ENCODE measurements at places on chromosomes 16 and 17.

GRCh38 chr16:12618515-12618914 lies 185.2 kb downstream of the CPPED1 start:
- DNase-seq: no peak

GRCh38 chr16:11327277-11328171 lies 17.7 kb upstream of the RMI2 start:
- DNase-seq: peak; percentile 26

- DNase-seq: no peak
Measured at GRCh38 chr17:17886226-17886625, 49.4 kb upstream of the SREBF1 start.

DNA sequence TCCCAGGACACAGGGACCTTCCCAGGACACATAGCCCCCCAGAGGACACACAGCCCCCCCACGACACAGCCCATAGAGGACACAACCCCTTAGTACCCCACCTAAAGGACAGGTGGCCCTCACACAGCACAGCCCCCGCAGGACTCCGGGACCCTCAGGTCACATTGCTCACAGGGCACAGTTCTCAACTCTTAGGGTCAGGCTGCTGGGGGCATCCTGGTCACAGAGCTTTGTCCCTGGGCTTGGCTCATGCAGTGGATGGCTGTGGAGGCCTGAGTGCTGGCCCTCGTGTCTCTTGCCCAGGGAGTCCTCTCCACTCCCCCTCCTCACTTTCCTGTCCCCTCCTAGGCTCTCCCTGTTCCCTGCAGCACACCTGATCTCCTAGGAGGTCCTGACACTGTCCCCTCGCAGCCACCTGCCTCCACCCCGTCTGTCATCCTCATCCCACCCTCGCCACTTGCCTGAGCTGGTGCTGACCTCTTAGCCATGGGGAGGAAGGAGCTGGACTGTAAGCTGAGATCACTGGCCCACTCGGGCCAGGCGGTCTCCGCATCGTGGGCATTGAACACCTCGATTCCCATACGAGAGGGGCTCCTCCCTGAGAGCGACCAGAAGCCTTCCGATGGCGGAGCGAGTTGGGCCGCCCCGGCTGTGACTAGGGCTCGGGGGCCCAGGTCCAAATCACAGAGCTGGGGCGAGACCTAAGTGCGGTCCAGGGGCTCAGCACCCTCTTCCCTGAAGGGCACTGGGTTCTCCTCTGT lies 1.4 kb upstream of the WDR45B start:
- no peak for DNase-seq

- DNase-seq: no peak
Measured at GRCh38 chr17:15453246-15453645, 14.2 kb downstream of the CDRT4 start.

GRCh38 chr17:71287071-71287823 lies 833.6 kb upstream of the SOX9 start:
- no peak for DNase-seq

DNA sequence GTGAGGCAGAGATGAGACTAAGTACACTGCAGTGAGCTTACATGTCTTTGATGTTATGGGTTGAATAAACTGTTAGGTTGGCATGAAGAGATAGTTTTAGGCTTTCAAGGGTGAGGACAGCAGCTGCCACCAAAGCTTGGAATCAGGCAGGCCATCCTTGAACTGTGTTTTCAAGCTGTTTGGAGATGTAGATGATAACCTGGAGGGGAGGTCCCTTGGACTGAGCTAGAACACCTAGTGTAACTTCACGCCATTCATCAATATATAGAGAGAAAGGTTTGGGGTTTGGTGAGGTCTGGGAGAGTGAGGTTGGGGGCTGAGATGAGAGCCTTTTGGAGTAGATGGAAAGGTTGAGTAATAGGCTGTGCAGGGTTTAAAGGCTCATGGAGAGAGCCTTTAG lies 2447.0 kb downstream of the TP53TG3F start:
- no peak for DNase-seq

DNA sequence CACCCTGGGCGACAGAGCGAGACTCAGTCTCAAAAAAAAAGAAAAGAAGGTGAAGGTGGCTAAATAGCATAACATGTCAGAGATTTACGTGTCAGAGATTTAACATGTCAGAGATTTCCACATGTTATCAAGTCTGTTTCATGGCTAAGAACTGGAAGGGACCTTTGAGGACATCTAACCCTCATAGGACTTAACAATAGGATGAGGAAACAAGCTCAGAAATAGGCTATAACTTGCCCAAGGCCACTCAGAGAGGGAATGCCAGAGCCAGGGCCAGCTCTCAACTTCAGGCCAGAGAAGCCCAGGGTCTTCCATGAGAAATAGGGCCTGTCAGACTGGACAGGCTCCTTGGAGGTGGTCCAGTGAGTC lies 26.8 kb upstream of the ZNF629 start:
- no peak for DNase-seq

DNA sequence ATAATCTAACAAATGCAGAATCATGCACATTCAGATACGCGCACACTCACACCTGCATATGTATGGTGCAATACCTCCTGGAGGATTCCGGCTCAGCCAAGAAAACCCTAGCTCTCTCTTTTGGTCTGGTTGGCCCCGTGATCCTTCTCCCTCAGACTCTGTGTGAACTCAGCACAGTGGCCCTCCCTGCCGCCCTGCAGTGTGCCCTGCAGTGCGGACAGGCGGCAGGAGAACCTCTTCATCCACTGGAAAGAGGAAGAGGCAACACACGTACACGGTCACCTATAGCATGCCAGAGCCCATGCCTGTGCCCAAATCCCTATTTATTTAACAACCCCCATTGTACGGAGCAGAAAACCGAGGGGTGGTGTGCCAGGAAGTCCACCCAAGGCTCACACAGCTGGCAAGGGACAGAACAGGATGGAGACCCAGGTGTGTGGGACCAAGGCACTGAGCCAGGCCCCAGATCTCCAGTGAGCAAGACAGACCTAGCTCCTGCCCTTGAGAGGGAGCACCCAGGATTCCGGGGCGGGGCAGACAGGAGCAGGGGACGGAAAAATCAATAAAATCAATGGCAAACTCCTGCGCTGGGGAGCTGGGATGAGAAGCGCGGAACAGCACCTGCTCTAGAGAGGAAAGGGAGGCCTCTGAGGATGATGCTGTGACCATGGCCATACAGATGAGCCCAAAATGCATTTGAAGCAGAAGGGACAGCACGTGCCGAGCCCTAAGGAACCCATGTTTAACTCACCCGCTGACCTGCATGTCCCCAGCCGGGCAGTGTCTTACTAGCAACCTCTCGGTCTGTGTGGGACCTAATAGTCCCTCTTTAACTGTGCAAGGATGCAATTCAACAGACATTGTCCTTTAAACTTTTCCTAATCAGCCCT lies 54.7 kb upstream of the CIBAR2 start:
- no peak for DNase-seq

DNA sequence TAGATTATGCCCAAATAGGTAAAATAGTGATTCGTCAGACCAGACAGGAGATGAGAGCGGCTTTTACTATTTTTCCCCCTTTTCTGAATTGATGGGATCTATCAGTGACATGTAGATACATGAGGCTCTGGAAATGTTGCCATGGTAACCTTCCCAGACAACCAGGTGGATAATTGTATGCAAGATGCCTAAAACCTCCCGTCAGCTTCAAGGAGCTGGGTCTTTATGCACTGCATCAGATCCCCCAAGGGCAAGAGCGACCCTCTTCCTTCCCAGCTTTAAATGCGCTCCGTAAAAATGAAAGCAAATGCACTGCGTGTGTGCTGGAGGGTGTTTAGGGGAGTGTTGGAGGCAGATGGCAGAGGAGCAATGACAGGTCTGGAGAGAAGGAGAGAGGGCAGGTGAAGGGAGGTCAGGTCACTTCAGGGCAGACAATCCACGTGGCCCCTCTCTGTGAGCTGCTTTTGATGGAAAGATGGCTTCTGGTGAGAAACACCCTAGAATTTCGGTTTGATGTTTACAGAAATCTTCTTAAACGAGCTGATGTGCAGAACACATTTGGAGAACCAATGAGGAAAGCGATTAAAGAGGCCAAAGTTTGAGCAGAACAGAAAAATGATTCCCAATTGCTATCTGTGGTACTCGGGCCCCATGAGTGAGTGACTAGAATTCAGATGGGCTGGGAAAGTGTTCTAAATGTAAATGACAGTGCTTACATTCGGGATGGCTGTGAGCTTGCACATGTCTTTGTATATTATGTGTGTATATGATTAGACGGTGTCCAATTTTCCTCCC lies 461.7 kb upstream of the HSBP1 start:
- DNase-seq: no peak

Data from activated CD4-positive, alpha-beta T cell treated with anti-CD3 and anti-CD28 coated beads, Interleukin-2, Interleukin-6, amounts not matched to agents 100 ng/mL and 50 ng/mL, durations not matched to agents 16 hours and 8 hours (primary cell).